ENCODE measurements at places on chromosomes 1 and 21. TPM values are rescaled to one million over a fixed set of nuclear protein-coding genes. Genes with fewer than 3 reads are reported as not detected.

Gene SPATA21
- not detected for polyA plus RNA-seq

Gene CDK11A
- polyA plus RNA-seq: 33.5 TPM

DNA sequence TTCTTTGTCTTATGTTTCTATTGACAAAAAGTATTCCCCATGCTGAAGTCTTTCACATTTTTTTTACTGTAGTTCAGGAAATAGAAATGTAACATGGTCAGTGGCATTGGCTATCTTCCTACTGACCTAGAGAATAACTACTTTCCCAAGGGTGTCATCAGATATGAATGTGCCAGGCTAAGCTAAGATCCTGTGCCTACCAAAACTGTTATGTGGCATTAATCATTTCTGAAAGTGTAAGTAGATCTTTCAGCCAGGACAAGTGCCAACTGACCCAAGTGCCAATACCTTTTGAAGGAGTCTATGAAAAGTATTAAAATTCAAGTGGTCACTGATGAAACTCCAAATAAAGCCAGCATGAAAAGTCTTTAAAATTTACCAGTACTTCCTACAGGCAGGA, 165.3 kb downstream of the TNFSF18 start:
- H3K27ac ChIP-seq: no peak overlapping the region
- H3K4me3 ChIP-seq: no peak overlapping the region
- no peaks in the 10 kb centered on the region for H3K36me3 ChIP-seq
- H3K4me1 ChIP-seq: peaks cover 43% of the 10 kb centered on the region

DNA sequence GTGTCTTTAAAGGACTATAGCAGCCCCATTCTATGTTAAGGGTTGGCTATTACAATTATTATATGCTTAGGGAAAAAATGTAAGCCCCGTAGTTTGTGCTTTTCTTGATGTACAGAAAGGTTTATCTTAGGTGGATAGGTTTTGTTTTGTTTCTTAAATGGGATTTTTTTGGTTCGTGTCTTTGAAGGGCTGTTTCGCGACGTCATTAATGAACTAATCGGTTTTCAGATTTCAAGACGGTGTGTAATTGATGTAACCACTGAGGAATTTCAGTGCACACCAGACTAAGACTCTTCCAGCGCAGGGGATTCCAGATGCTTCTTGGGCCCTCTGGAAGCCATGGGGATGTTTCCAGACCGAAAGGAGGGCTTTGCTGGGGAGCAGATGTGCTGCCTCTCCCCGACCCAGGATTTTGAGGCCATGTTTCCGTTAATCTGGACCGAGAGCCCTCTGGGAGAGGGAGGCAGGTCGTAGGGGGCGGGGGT, 4.8 kb upstream of the SIM2 start:
- no peak overlapping the region for H3K4me3 ChIP-seq
- DNase-seq: peak; percentile 29

GRCh38 chr1:9108056-9108665, 20.7 kb downstream of the GPR157 start:
- no peaks in the 10 kb centered on the region for H3K4me1 ChIP-seq
- no peak for DNase-seq
- no peak overlapping the region for H3K27ac ChIP-seq
- no peaks in the 10 kb centered on the region for H3K27me3 ChIP-seq
- no peak overlapping the region for H3K4me3 ChIP-seq

DNA sequence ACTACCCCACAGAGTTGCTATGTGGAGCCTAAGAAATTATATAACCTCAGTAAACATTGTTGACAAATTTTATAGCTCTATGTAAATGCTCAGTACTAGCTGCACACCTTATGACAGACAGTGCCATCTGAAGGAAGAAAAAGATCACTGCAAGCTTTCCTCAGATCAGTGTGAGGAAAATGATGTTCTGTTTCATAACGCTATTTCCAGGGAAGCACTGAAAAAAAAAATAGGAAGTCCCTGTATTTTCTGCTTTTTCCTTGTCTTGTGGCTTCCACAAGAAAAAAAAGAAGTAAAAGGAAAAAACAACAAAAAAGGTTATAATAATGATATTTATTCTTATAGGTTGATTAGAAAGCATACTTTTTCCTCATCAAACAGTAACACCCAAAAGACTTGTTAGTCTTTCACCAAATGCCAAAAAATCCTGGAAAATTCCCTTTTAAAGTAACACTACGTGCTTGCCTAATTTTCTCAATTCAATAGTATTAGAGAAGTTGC, 23.2 kb downstream of the LYST start:
- peak; percentile 24 for DNase-seq
- no peak overlapping the region for H3K27ac ChIP-seq
- no peaks in the 10 kb centered on the region for H3K4me1 ChIP-seq

DNA sequence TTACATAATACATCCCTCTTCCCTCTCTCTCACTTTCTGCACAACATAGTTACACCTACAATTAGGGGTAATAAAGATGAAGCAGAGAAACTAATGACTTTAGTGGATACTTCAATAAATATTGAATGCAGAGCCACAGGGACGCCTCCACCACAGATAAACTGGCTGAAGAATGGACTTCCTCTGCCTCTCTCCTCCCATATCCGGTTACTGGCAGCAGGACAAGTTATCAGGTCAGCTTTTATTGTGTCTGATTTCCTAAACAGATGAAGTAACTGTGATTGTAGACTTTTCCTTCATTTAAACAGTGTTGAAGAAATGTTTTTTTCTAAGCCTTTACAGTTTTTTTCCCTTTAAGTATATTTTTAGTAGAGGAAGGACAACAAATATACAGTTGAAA, 281.6 kb downstream of the TPR start:
- H3K4me3 ChIP-seq: no peak overlapping the region
- no peaks in the 10 kb centered on the region for H3K36me3 ChIP-seq
- no peaks in the 10 kb centered on the region for H3K27me3 ChIP-seq
- H3K4me1 ChIP-seq: peaks cover 21% of the 10 kb centered on the region
- peak; percentile 86 for DNase-seq
- H3K27ac ChIP-seq: peak overlapping the region; percentile 79

Gene KMO
- polyA plus RNA-seq: not detected

GRCh38 chr1:11354893-11355553, 82.0 kb downstream of the UBIAD1 start:
- no peaks in the 10 kb centered on the region for H3K4me1 ChIP-seq
- no peaks in the 10 kb centered on the region for H3K36me3 ChIP-seq
- no peaks in the 10 kb centered on the region for H3K27me3 ChIP-seq
- DNase-seq: no peak
- no peak overlapping the region for H3K4me3 ChIP-seq

Gene ANKRD65
- polyA plus RNA-seq: 0.15 TPM

GRCh38 chr1:5935026-5935425, 57.2 kb downstream of the NPHP4 start:
- H3K36me3 ChIP-seq: peaks cover 4% of the 10 kb centered on the region
- H3K27ac ChIP-seq: no peak overlapping the region
- no peaks in the 10 kb centered on the region for H3K27me3 ChIP-seq
- DNase-seq: no peak
- H3K4me1 ChIP-seq: no peaks in the 10 kb centered on the region

DNA sequence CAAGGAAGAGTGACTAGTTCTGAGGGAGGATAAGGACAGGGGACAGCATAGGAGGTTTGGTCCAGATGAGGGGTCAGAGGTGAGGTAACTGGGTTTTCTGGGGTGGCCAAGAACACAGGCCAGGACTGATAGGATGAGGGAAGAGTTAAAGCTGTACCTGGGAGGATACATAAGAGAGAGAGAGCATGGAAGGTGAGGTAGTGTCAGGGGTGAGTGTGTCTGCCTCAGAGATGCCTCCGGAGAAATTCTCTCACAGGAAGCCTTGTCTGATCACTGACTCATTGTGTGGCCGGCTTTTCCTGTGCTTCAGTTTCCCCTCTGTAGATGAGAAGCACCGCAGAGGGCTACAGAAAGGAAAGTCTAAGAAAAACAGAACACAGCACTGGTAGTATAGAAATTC, 40.2 kb downstream of the FASLG start:
- peak overlapping the region; percentile 10 for H3K27ac ChIP-seq
- no peaks in the 10 kb centered on the region for H3K36me3 ChIP-seq
- peak; percentile 60 for DNase-seq
- peaks cover 22% of the 10 kb centered on the region for H3K4me1 ChIP-seq
- H3K4me3 ChIP-seq: no peak overlapping the region
- H3K27me3 ChIP-seq: no peaks in the 10 kb centered on the region

GRCh38 chr1:109654519-109654918, 1.4 kb upstream of the GSTM4 start:
- H3K36me3 ChIP-seq: no peaks in the 10 kb centered on the region
- H3K27ac ChIP-seq: no peak overlapping the region
- DNase-seq: no peak
- no peak overlapping the region for H3K4me3 ChIP-seq

GRCh38 chr1:76082062-76082461, 7.5 kb downstream of the ST6GALNAC3 start:
- H3K36me3 ChIP-seq: no peaks in the 10 kb centered on the region
- H3K4me1 ChIP-seq: peaks cover 3% of the 10 kb centered on the region
- DNase-seq: no peak
- no peak overlapping the region for H3K27ac ChIP-seq
- H3K27me3 ChIP-seq: no peaks in the 10 kb centered on the region

Measured in endothelial cell of umbilical vein (primary cell).